ENCODE measurements at places on chromosomes 16 and 17. TPM values are rescaled to one million over a fixed set of nuclear protein-coding genes. Genes with fewer than 3 reads are reported as not detected.

The ASGR1 gene
- 1.3 TPM for total RNA-seq

The SMPD3 gene
- total RNA-seq: not detected

The KRTAP9-8 gene
- total RNA-seq: not detected

The CLEC3A gene
- not detected for total RNA-seq

The SLC16A13 gene
- total RNA-seq: under 0.01 TPM

The COA3 gene
- total RNA-seq: 50.5 TPM

The CNEP1R1 gene
- total RNA-seq: 22.0 TPM

The KRTAP9-4 gene
- total RNA-seq: not detected

The TNP2 gene
- total RNA-seq: not detected

The TPSD1 gene
- not detected for total RNA-seq

The PITPNM3 gene
- total RNA-seq: 0.56 TPM

The PRSS33 gene
- not detected for total RNA-seq

The MYH13 gene
- total RNA-seq: not detected

The ENPP7 gene
- not detected for total RNA-seq

The TMEM235 gene
- total RNA-seq: not detected

The GNGT2 gene
- 0.56 TPM for total RNA-seq

The VAT1 gene
- 101 TPM for total RNA-seq

The SEZ6 gene
- not detected for total RNA-seq

The BEAN1 gene
- not detected for total RNA-seq

The CASKIN1 gene
- not detected for total RNA-seq

The KRT32 gene
- not detected for total RNA-seq

The WSCD1 gene
- not detected for total RNA-seq

The KCNH6 gene
- 0.28 TPM for total RNA-seq

The PDK2 gene
- 26.7 TPM for total RNA-seq

The NTN1 gene
- total RNA-seq: under 0.01 TPM

The TK1 gene
- 219 TPM for total RNA-seq

The KRT24 gene
- total RNA-seq: not detected

The CHST5 gene
- total RNA-seq: not detected

The ARSG gene
- 2.9 TPM for total RNA-seq

The TAC4 gene
- not detected for total RNA-seq

The ZPBP2 gene
- total RNA-seq: not detected

The ANKS3 gene
- total RNA-seq: 22.2 TPM

The LRRC75A gene
- 0.56 TPM for total RNA-seq

The TLCD3B gene
- not detected for total RNA-seq

The GRIN2A gene
- under 0.01 TPM for total RNA-seq

The GPR179 gene
- not detected for total RNA-seq

The FKBP10 gene
- 156 TPM for total RNA-seq

The ACSM2A gene
- total RNA-seq: not detected

The UNK gene
- total RNA-seq: 15.4 TPM

The CA7 gene
- total RNA-seq: not detected

The ITGAX gene
- 0.18 TPM for total RNA-seq

The ASPA gene
- total RNA-seq: not detected

The HIGD1B gene
- not detected for total RNA-seq

The SEZ6L2 gene
- 0.72 TPM for total RNA-seq
